Progenitor cell of endocrine pancreas (in vitro differentiated cells): ENCODE measurements at places on chromosomes 1 and 21.

DNA sequence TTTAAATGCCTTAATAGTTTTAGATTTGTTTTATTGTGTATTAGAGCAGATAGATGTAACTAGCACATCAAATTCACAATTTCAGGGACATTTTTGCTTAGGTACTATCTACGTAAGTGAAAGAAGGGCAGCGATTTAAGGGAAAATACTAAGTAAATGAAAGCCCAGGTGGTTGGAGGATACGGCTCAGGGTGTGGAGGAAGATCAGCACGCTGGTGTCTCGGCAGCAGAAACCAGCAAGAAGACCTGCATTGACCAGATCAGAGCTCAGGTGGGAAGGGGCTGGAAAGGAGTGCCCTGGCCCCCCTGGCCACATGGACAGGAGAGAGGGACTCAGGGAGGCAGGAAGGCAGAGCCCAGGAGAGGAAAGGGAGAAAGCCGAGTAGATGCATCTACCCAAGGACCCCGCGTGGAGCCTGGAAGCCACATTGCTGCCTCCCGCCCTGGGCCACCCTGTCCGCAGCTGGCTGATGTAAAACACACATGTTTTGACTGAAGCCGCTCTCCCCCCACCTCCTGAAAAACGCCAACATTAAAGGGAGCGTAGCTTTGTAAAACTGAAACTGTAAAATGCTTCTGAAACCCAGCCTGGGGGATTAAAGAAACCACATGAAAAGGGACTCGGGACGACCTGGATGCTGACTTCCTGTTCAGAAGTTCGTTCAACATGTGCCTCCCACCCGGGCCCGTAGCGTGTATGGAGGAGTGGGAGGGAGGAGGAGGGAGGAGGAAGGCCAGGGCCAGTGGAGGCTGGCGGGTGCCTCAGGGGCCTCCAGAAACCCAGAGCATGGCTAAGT, 72.6 kb upstream of the TARDBP start:
- peaks cover 6% of the 10 kb centered on the region for H3K4me1 ChIP-seq
- peaks cover 47% of the 10 kb centered on the region for H3K27me3 ChIP-seq
- H3K36me3 ChIP-seq = no peaks in the 10 kb centered on the region

GRCh38 chr1:238898856-238899255, 487.5 kb upstream of the CHRM3 start:
- peaks cover 4% of the 10 kb centered on the region for H3K27me3 ChIP-seq

DNA sequence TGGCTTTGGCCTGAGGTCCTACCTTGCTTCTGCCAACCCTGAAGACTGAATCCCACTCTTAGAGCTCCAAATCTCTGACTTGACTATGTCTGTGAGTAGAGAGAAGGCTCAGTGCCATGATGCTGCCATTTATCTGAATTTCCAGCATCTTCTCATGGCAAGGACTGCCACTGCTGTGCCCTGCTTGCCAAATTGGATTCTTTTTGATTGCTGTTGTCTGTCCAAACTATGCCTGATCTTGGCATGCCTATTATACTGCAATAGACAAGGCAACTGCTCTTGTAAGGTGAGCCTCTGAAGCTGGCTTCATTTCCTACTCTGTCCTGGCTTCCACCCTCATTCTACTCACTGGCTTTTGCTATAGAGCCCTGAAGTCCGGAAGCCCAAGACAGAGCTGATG, 210.2 kb downstream of the SLC44A5 start:
- no peak overlapping the region for H3K27ac ChIP-seq
- H3K4me3 ChIP-seq = no peak overlapping the region
- no peak for DNase-seq
- no peaks in the 10 kb centered on the region for H3K4me1 ChIP-seq

GRCh38 chr1:87683196-87683956, 354.7 kb downstream of the LMO4 start:
- peaks cover 41% of the 10 kb centered on the region for H3K4me1 ChIP-seq
- peak overlapping the region; percentile 9 for H3K27ac ChIP-seq
- no peak overlapping the region for H3K4me3 ChIP-seq
- no peaks in the 10 kb centered on the region for H3K27me3 ChIP-seq

GRCh38 chr1:43222879-43223278, 46.9 kb upstream of the TMEM125 start:
- H3K27me3 ChIP-seq = peaks cover 8% of the 10 kb centered on the region
- H3K36me3 ChIP-seq = no peaks in the 10 kb centered on the region
- H3K4me3 ChIP-seq = no peak overlapping the region
- H3K4me1 ChIP-seq = peaks cover 7% of the 10 kb centered on the region

DNA sequence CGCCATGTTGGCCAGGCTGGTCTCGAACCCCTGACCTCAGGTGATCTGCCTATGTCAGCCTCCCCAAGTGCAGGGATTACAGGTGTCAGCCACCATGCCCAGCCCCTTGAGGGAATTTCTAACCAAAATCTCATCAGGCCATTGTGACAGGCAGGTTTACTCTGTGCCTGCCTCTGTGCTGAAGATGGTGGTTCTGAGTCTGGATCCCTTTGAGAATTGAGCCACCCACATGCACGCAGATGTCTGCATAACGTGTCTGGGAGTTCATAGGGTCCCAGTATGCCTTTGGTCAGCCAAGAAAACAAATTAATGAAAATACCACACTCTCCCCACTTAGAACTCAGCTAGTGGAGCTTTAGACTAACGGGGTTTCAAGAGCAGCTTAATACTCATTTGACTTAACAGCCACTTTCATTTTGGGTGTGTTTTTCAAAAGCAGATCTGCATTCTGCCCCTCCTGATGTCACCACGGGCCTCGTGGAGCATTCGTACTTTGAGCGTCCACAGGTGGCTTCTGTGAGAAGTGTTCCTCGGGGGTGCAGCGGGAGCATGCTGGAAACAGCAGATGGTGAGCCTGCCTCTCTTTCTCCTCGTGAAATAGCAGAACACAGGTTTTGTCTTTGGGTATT, 45.3 kb downstream of the DIP2A start:
- H3K27me3 ChIP-seq = no peaks in the 10 kb centered on the region
- H3K27ac ChIP-seq = no peak overlapping the region
- no peaks in the 10 kb centered on the region for H3K4me1 ChIP-seq
- no peak overlapping the region for H3K4me3 ChIP-seq
- peaks cover 16% of the 10 kb centered on the region for H3K36me3 ChIP-seq

DNA sequence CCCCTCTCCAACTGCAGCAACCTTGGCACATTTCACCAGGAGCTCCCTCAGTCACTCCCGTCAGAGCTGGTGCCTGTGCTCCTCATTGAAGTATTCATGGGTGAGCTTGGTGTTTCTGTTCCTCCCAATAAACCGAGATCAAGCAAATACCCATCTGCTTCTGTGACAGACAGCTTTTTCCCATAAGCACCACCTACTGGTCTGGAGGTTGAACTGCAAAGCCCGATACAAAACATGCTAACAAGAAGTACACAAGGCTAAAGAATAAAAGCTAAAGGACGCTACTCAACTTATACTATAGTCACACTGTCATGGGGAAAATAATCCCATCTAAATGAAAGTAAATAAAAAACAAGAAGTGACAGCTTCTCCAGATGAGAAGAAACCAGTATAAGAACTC, 111.9 kb upstream of the C21orf91 start:
- no peak for DNase-seq
- no peak overlapping the region for H3K27ac ChIP-seq
- H3K36me3 ChIP-seq = no peaks in the 10 kb centered on the region
- H3K4me1 ChIP-seq = no peaks in the 10 kb centered on the region

DNA sequence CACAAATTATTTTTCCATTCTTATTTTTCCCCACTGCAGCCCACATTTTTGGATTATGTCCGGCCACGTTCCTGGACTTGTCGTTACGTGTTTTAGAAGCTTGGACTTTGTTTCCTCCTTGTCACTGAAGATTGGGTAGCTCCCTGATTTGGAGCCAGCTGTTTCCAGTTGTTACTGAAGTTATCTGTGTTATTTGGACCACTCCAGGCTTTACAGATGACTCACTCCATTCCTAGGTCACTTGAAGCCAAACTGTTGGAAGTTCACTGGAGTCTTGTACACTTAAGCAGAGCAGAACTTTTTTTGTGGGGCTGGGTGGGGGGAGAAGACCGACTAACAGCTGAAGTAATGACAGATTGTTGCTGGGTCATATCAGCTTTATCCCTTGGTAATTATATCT, 12.2 kb upstream of the AXDND1 start:
- H3K36me3 ChIP-seq = peaks cover 23% of the 10 kb centered on the region
- peaks cover 1% of the 10 kb centered on the region for H3K4me1 ChIP-seq

- H3K4me3 ChIP-seq = no peak overlapping the region
- H3K36me3 ChIP-seq = no peaks in the 10 kb centered on the region
- peak; percentile 31 for DNase-seq
- H3K27me3 ChIP-seq = no peaks in the 10 kb centered on the region
- no peak overlapping the region for H3K27ac ChIP-seq
These were observed 27.5 kb downstream of the OVGP1 start for GRCh38 chr1:111399792-111400610.

GRCh38 chr1:97433094-97433823, 487.6 kb downstream of the DPYD start:
- no peaks in the 10 kb centered on the region for H3K27me3 ChIP-seq
- H3K36me3 ChIP-seq = no peaks in the 10 kb centered on the region
- no peak for DNase-seq
- no peaks in the 10 kb centered on the region for H3K4me1 ChIP-seq

DNA sequence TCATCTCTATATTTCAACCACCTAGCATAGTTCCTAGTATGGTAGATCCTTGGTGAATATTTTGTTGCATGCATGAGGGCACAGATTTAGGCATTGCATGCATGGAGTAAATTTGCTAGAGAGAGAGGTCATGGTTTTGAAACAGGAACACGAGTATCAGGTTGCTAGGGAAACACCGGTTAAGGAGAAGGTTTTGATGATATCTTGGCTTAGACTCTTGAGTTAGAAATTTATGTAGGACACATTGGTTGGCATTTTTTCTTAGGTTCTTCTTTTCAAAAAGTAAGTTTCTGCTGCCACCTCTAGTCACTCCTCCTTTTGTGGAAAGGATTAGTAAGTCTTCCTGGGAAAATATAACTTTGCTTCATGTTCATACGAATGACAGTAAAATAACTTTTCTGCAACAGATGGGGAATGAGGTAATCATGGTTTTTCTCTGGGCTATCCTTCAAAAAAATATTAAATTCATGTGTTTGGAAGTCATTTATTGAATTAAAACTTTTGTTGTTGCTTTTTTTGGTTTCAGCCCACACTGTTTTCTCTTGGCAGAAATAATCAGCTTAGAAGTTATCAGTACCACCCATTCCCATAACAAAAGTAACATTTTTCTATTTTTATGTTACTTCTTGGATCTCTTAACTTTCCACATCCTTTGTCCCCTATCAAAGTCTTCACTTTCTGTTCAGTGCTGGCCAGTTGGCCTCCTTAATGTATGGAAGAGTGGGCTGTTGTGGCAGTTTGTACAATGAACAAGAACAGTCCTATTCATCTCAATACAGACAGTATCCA, 97.3 kb downstream of the PLA2G4A start:
- peaks cover 2% of the 10 kb centered on the region for H3K36me3 ChIP-seq
- H3K27ac ChIP-seq = no peak overlapping the region
- no peak overlapping the region for H3K4me3 ChIP-seq
- peaks cover 12% of the 10 kb centered on the region for H3K4me1 ChIP-seq

- H3K4me1 ChIP-seq = no peaks in the 10 kb centered on the region
- H3K36me3 ChIP-seq = no peaks in the 10 kb centered on the region
- peaks cover 3% of the 10 kb centered on the region for H3K27me3 ChIP-seq
- no peak overlapping the region for H3K27ac ChIP-seq
These were observed 47.6 kb downstream of the KCNJ6 start for GRCh38 chr21:37868446-37869295.

GRCh38 chr1:207910591-207911354, at the start of gene CD34:
Gene CD34, minus strand, starts transcription at chr1:207911125. Its CDS starts 45 bp downstream, at chr1:207911080.
- H3K4me3 ChIP-seq = peak within 1 kb of the TSS; percentile 38
- DNase-seq = no peak
- no peak within 1 kb of the TSS for H3K27ac ChIP-seq
- peaks cover 1% of the 10 kb centered on the region for H3K36me3 ChIP-seq

DNA sequence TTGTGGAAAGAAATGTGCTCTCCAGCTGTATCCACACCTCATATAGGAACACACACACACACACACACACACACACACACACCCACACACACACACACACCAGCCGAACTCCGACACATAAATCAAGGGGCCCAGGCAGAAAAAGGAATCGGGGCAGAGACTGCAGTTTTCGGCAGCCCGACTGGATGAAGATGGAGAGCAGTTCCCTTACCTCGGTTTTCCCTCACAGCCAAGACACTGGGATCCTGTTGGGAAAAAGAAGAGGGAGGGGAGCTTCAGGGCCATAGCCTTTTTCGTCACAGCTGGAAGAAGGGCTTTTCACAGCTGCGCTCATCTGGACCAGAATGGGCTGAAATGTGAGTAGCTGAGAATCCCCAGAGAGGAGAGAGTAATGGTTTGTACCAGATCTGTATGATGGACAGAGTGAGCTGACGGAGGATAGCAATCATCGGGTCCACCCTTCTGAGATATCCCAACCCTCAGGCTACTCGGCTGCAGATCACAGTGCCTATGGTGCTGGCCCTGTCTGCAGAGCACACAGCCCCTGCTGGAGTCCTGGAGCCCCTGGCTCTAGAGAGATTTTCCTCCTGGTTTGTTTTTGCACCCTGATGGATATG, 37.7 kb downstream of the PIK3C2B start:
- H3K4me3 ChIP-seq = no peak overlapping the region
- DNase-seq = no peak
- H3K36me3 ChIP-seq = peaks cover 27% of the 10 kb centered on the region
- H3K4me1 ChIP-seq = no peaks in the 10 kb centered on the region

GRCh38 chr1:193662030-193662429, 475.6 kb upstream of the B3GALT2 start:
- DNase-seq = no peak
- peaks cover 2% of the 10 kb centered on the region for H3K4me1 ChIP-seq
- H3K4me3 ChIP-seq = no peak overlapping the region

- H3K4me1 ChIP-seq = peaks cover 43% of the 10 kb centered on the region
- H3K4me3 ChIP-seq = no peak overlapping the region
- DNase-seq = no peak
- no peaks in the 10 kb centered on the region for H3K36me3 ChIP-seq
- peak overlapping the region; percentile 45 for H3K27ac ChIP-seq
These were observed 49.0 kb downstream of the JAK1 start for GRCh38 chr1:64917328-64917861.

GRCh38 chr1:30375156-30375555, 348.2 kb downstream of the MATN1 start:
- no peaks in the 10 kb centered on the region for H3K4me1 ChIP-seq
- no peaks in the 10 kb centered on the region for H3K36me3 ChIP-seq
- peaks cover 7% of the 10 kb centered on the region for H3K27me3 ChIP-seq
- no peak overlapping the region for H3K27ac ChIP-seq

- DNase-seq = no peak
- H3K27ac ChIP-seq = no peak overlapping the region
- H3K36me3 ChIP-seq = no peaks in the 10 kb centered on the region
- no peak overlapping the region for H3K4me3 ChIP-seq
- no peaks in the 10 kb centered on the region for H3K4me1 ChIP-seq
- peaks cover 6% of the 10 kb centered on the region for H3K27me3 ChIP-seq
These were observed 23.6 kb downstream of the RGSL1 start for GRCh38 chr1:182473556-182473955.

DNA sequence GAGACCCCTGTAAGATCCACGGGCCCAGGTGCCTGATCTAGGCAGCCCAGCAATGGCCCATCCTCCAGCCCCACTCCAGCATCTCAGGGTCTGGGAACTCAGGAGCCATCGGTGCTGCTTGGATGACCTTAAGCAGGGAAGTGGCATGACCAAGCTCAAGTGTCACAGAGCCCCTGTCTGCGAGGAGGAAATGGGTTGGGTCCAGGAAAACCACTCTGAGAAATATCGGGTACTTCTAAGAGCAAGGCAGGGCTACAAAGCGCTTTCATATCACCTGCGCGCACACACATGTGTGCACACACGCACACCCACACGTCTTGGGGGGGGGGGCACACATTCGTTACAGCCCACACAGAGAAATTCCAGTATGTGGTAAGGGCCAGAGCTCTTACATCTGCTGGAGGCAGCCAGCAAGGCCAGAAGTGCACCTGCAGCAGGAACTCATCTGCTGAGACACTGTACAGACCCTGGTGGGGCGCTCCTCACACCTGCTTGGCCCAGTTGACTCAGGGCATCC, 32.6 kb upstream of the SPOCD1 start:
- no peak for DNase-seq
- H3K4me1 ChIP-seq = no peaks in the 10 kb centered on the region
- H3K36me3 ChIP-seq = no peaks in the 10 kb centered on the region
- H3K27ac ChIP-seq = no peak overlapping the region
- H3K27me3 ChIP-seq = no peaks in the 10 kb centered on the region
- no peak overlapping the region for H3K4me3 ChIP-seq
